ENCODE measurements at places on chromosomes 1 and 21.

GRCh38 chr1:14794136-14794768 is 195.8 kb downstream of the KAZN start:
- DNase-seq = no peak

- DNase-seq = no peak
Measured at GRCh38 chr1:182261655-182262054, 129.9 kb downstream of the GLUL start.

GRCh38 chr1:229011022-229011421 is 259.9 kb upstream of the RAB4A start:
- no peak for DNase-seq

DNA sequence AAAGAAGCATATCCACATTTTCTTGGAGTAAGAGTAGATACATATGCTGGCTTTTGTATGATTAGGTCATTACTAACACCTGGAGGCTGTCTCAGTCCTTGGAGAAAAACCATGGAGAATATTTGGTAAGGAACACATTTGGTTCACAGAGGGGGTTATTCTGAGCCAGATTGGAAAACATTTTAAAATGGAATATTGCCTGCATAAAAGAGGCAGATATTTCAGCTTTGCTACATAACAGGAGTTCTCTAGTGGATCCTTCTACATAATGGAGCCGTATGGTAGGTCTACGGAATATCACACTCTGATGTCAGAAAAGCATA is 415.1 kb downstream of the ADGRL2 start:
- no peak for DNase-seq

- DNase-seq = peak; percentile 95
Measured at GRCh38 chr1:27603681-27604578, at the start of gene AHDC1. Gene AHDC1, minus strand, starts transcription at chr1:27604144. Its CDS starts 52,029 bp downstream, at chr1:27552115.

- DNase-seq = peak; percentile 53
Measured at GRCh38 chr1:27787895-27788294, 14.9 kb downstream of the STX12 start.

GRCh38 chr1:240352769-240353168 is 259.2 kb downstream of the GREM2 start:
- peak; percentile 68 for DNase-seq

- no peak for DNase-seq
Measured at GRCh38 chr1:228242409-228242808, 34.6 kb downstream of the OBSCN start.

DNA sequence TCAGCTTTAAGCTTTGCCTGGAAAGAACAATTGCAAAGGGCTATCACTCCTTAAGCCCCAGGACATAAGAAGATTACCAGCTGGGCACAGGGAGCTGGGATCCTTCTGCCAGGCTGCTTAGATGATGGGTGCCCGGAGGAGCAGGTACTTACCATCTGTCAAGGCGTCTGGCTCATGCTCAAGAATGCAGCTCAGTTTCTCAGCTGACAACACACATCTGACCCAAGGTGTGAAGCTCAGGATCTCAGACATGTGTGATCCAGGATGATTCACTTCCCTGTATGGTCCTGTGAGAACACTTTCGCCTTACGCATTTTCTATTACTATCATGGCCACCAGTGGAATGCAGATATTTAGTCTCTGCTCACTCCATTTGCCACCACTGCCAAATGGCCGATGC is 14.7 kb upstream of the DISC1 start:
- no peak for DNase-seq

GRCh38 chr1:221633841-221634409 is 108.0 kb downstream of the DUSP10 start:
- DNase-seq = no peak

DNA sequence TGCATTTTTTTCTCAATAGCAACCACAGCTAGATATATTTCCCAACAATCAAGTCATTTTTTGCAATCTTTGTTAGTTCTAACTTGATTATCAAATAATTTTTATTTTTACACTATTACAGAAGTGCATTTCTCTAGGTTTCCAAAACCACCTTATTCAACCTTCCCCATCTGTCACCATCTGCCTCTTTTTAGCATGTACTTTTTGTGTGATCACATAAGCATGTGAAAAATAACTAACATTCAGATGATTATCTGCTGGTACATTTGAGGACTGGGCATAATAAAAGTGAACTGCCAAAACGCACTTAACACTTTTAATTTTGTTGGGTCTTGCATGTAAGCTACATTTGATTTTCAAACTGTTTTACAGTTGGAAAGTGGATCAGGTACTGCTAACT is 291.5 kb downstream of the AKT3 start:
- DNase-seq = no peak

GRCh38 chr1:67534627-67535065 is 104.4 kb upstream of the SERBP1 start:
- peak; percentile 52 for DNase-seq

GRCh38 chr1:178565586-178565985 is 52.7 kb downstream of the TEX35 start:
- no peak for DNase-seq

DNA sequence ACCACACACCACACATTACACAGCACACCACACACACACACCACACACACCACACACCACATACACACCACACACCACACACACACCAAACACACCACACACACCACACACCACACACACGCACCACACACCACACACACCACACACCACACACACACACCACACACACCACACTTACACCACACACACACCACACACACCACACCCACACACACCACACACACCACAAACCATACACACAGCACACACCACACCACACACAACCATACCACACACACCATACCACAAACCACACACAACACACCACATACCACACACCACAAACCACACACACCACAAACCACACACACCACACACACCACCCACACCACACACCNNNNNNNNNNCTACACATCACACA is 40.9 kb upstream of the SIK1 start:
- no peak for DNase-seq

GRCh38 chr1:223250632-223251015 is 107.6 kb upstream of the TLR5 start:
- DNase-seq = no peak

GRCh38 chr1:157107702-157108101 is 8.1 kb upstream of the ETV3L start:
- DNase-seq = no peak

DNA sequence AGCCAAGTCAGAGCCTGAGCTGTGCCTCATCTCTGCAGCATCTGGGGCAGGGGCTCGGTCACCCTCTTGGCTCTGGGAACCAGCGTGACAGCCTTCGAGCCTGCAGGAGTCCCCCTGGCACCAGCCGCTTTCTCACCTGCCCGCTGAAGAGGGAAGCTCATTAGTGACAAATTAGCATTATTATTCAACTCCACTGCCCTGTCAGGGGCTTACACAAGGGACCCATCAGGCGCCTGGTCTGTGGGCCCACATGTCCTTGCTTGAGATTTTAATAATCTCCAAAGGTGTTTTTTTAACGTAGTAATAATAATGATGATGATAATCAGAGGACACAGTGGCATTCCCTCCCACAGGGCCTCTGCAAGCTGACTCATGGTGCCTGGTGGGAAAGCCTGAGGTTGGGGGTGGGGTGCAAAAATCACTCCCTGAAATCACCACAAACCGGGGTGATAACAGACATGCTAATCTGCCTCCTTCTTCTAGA is 98.1 kb upstream of the IGSF21 start:
- DNase-seq = no peak

DNA sequence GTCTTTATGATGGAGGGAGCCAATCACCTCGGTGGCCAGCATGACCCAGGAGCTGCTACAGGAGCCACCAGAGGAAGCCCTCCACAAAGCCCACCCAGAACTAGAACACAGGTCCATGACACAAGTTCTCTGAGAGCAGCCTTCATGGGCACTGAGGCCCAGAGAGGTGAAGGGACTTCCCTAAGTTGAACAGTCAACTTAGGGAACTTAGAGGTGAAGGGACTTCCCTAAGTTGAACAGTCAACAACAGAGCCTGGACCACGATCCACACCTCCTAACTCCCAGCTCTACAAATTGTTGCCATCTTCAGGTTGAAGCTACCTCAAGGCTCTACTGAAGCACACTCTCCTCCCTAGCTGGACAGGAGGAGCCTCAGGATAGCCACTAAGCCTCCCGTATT is 132.7 kb downstream of the CCDC185 start:
- no peak for DNase-seq

- no peak for DNase-seq
Measured at GRCh38 chr1:109535971-109536491, 3.6 kb upstream of the GPR61 start.

DNA sequence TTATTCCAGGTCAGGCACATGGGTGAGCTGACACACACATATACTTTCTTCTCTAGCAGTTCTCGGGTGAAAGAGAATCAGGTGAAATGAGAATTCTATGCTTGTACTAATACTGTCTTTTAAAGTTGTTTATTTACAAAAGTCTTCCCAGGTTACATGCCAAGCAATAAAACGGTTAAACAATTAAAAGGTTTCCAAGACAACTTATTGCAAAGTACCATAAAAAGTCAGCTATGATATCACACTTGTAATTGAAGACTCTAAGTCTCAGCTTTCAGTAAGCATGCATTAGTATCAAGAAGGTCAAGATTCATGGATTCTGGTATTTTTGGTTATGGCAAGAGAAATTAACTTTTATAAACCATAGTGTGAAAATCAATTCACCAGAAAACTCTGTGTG is 171.4 kb downstream of the PDE4B start:
- DNase-seq = no peak

GRCh38 chr1:27049607-27050006 is 37.0 kb upstream of the TENT5B start:
- no peak for DNase-seq

- no peak for DNase-seq
Measured at GRCh38 chr1:41657679-41658295, 173.3 kb upstream of the EDN2 start.

- DNase-seq = no peak
Measured at GRCh38 chr1:54342288-54342687, 63.9 kb downstream of the SSBP3 start.

DNA sequence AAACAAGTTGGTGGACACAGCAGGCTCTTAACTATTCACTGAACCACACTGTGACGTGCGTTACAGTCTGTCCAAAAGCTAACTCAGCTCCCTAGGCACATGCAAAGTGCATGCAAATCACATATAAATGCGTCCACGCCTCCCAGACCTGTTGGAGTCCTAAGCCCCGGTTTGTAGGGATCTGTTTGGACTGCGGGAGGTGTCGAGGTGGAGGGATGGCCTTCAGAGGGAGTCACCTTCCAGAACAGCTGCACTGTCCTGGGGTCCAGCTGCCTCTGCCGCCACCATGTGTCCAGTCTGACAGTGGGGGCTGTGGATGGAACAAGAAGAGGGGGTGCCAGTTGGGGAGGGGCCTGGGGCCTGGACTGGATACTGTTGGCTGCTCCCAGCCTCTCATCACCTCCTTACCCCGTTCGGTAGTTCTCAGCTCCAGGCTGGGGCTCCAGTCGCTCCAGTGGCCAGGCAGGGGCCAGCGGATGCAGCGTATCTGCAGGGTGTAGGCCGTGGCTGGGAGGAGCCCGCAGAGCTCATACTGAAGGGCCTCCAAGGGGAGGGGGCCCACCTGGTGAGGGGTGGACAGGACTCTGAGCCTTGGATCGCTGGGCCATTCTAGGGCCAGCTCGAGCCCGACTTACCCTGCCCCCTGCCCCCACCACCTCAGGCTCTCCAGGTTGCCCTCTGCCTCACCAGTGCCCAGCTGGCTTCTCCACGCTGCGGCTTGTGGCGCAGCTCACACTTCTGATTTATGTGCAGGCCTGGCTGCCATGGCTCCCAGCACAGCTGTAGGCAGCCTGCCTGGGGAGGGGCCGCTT is 7.9 kb upstream of the MRPS15 start:
- no peak for DNase-seq

DNA sequence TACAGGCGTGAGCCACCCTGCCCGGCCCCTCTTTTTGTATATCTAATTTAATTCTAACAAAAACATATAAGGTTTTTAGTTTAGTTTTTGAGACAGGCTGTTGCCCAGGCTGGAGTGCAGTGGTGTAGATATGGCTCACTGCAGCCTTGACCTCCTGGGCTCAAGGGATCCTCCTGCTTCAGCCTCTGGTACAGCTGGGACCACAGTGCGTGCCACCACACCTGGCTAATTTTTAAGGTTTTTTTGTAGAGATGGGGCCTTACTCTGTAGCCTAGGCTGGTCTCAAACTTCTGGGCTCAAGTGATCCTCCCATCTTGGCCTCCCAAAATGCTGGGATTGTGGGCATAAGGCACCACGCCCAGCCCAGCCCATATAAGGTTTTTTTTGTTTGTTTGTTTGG is 18.8 kb downstream of the ENSA start:
- DNase-seq = no peak

GRCh38 chr1:78045926-78046778 is at the start of gene GIPC2:
Gene GIPC2, plus strand, starts transcription at chr1:78045966. Its CDS starts 129 bp downstream, at chr1:78046095.
- peak; percentile 35 for DNase-seq

GRCh38 chr1:2330519-2331199 is 60.7 kb downstream of the MORN1 start:
- DNase-seq = peak; percentile 82

DNA sequence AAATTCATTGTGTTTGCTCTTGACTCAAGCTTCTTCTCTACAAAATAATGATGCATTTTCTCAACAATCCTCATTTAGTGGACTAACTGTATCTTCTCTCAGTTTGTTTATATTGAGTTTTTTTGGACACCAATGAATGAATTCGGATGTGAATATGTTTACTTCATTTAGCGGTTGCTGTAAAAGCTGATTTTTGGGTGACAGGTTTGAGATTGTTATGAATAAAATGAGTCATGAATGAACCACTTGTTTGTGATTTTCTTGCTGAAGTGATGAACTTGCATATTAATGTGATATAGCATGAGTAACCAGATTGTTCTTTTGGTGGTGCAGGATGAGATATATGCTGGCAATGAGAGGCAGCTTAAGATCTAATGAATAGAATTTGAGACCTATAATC is 3.1 kb downstream of the DNM3 start:
- DNase-seq = no peak

DNA sequence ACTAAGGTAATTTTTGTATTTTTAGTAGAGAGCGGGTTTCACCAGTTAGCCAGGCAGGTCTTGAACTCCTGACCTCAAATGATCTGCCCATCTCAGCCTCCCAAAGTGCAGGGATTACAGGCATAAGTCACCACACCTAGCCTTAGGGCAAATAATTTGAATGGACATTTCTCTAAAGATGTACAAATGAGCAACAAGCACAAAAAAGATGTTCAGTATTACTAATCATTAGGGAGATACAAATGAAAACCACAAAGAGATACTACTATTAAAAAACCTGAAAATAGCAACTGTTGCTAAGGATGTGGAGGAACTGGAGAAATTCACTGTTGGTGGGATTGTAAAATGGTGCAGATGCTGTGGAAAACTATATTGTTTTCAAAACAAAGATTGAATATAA is 79.1 kb downstream of the GABPA start:
- no peak for DNase-seq

GRCh38 chr1:34885405-34886247 is 26.1 kb upstream of the SMIM12 start:
- peak; percentile 3 for DNase-seq
